GM23248 (cell line): ENCODE measurements at places on chromosomes 5 and 9. TPM values are rescaled to one million over a fixed set of nuclear protein-coding genes. Genes with fewer than 3 reads are reported as not detected.

The FIBCD1 gene
- total RNA-seq, result 20.2 and 20.9 TPM in 2 replicates

The CCDC112 gene
- 4.2 and 4.6 TPM in 2 replicates for total RNA-seq

The GABRP gene
- total RNA-seq, result not detected in 2 replicates

DNA sequence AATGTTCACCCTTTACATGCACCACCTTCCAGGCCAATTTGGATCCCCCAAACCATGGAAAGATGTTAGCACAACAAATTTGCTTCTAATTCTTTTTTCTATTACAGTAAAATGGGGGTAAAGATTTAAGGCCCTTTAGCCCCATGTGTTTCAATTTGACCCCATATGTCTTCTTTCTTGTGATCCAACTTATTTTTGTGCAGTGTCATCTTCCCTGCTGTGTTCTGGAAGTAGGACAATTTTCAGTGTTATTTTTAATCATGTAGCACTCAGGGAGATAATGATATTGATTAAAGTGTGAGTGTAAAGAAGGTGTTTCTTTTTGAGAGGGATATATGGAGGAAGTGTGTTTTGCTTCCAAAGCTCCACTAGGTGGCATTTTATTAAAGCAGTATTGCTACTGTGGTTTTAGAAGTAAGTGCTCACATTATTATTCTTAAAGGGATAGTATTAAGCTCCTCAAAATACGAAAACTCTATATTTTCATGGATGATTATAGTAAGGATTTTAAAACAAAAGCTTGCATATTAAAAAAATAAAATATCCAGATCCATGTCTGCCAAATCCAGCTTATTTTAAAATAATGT lies 118.7 kb upstream of the ATP10B start:
- no peak overlapping the region for H3K4me3 ChIP-seq
- H3K4me1 ChIP-seq, result no peaks in the 10 kb centered on the region
- no peaks in the 10 kb centered on the region for H3K27me3 ChIP-seq
- peak; percentile 47 for DNase-seq
- H3K36me3 ChIP-seq, result no peaks in the 10 kb centered on the region

GRCh38 chr9:98412101-98412842 lies 156.8 kb upstream of the TBC1D2 start:
- no peaks in the 10 kb centered on the region for H3K27me3 ChIP-seq
- H3K27ac ChIP-seq, result no peak overlapping the region
- H3K4me1 ChIP-seq, result peaks cover 14% of the 10 kb centered on the region
- no peak for DNase-seq

DNA sequence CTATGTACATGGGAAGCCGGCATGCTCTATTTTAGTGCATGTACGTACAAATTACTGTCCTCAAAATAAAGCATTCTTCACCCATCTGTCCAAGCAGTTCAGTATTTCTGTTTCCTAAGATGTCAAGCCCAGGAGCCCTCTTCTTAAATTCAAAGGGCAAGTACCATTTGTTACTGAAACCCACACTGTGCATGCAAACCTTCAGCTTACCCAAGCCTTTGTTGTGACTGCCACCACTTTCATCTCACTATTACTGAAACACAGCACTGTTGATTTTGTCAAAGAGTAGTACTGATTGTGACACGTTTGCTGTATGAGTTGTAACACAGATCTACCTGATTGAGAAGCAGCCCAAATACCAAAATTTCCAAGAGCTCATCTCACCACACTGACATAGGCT lies 390.4 kb upstream of the IZUMO3 start:
- H3K4me3 ChIP-seq, result no peak overlapping the region
- no peaks in the 10 kb centered on the region for H3K4me1 ChIP-seq
- no peak overlapping the region for H3K27ac ChIP-seq

DNA sequence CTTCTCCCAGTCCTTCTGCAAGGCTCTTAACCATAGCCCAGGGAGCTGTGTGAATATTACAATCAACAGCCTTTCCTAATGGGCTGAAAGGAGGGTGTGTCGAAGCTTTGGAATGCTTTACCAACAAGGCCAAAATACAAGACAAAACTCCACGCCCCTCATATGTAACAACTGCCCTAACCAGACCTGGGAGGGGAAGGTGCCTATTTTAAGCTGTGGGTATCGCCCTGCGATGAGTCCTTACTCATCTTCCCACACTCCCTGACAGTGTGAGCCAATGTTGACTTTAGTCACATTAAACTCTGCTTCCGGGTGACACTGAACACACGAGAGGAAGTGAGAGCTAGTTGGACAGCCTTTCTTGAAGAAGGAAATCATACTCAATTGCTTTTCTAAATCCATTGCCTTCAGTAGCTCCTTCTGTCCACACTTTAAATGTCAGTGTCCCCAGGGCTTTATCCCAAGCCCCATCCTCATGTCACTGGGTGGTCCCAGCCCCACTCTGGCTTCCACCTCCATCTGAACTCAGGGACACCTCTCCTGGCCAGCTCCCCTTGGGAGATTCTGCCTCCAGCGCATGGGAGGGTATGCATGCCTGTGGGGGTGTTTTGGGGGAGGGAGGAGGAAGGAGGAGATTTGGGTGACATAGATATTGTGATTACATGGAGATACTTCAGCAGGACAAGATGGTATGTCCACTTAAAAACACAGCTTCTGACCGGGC lies 6.5 kb upstream of the TBC1D9B start:
- H3K27ac ChIP-seq, result peak overlapping the region; percentile 38; the same call in 1 of the 2 replicates

- DNase-seq, result no peak
- no peaks in the 10 kb centered on the region for H3K27me3 ChIP-seq
- H3K4me3 ChIP-seq, result no peak overlapping the region
- 0 out of 2 replicates have a peak, but pooled peaks cover 8% of the 10 kb centered on the region for H3K4me1 ChIP-seq
- H3K36me3 ChIP-seq, result no peaks in the 10 kb centered on the region
Measured at GRCh38 chr5:158233735-158234322, 374.9 kb upstream of the CLINT1 start.

- no peaks in the 10 kb centered on the region for H3K27me3 ChIP-seq
- no peak for DNase-seq
- peaks cover 14% of the 10 kb centered on the region for H3K4me1 ChIP-seq
- no peak overlapping the region for H3K27ac ChIP-seq
Measured at GRCh38 chr5:159104759-159105144, 5.0 kb upstream of the EBF1 start.
